ENCODE measurements at places on chromosomes 12 and 14.

GRCh38 chr12:56143217-56143616, 9.2 kb upstream of the MYL6B start:
- DNase-seq, result no peak

- no peak for DNase-seq
Observed at GRCh38 chr14:24156840-24157239, 4.2 kb upstream of the IRF9 start.

DNA sequence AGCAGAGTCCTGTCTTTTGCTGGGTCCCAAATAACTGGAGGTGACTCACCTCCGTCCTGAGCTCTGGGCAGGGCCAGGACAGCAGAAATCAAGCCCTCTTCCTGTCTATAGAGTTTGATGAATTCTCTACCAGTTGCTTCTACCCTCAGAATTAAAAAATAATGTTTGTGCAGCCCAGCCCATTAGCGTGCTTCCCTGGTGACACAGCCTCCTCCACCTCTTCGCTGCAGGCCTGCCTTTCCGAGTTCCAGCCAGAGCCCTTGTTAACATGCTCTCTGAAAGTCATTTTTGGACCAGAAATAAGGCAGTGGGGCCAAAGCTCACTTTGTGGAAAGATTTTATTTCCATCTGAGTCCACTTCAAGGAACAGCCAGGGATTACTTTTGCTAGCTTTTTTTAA, 94.0 kb downstream of the TBX5 start:
- DNase-seq, result peak; percentile 28

DNA sequence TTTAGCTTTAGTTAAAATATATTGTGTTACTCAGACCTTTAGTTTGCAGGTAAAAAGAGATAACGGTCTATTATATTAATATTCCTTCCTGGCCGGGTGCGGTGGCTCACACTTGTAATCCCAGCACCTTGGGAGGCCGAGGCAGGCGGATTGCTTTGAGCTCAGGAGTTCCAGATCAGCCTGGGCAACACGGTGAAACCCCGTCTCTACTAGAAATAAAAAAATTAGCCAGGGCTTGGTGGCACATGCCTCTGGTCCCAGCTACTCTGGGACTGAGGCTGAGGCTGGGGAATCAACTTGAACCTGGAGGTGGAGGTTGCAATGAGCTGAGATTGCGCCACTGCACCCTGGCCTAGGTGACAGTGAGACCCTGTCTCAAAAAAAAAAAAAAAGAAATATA, 13.2 kb upstream of the EID3 start:
- no peak for DNase-seq

- no peak for DNase-seq
Observed at GRCh38 chr12:95767703-95768102, 22.9 kb downstream of the NTN4 start.

- no peak for DNase-seq
Observed at GRCh38 chr14:103550451-103551337, 11.8 kb downstream of the BAG5 start.

GRCh38 chr12:94165138-94165537, 16.8 kb downstream of the PLXNC1 start:
- no peak for DNase-seq

- DNase-seq, result no peak
Observed at GRCh38 chr12:3631272-3631637, 121.7 kb downstream of the CRACR2A start.

DNA sequence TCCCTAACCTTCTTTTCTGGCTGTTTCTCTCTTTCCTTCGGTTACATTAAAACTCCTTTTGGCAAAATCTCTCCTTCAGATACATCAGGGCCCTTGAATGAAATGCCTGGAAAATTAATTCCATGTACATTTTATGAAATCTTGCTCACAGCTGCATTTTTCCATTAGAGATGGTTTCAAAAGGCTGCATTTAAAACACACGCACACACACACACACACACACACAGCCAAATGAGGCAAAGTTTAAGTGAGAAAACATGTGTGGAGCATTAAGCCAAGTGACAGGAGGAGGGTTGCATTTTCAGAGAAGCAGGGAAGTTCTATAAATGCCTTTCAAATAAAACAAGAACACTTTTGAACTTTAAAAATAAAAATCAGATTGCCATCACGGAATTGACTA, 216.4 kb downstream of the LRIG3 start:
- no peak for DNase-seq

GRCh38 chr12:94676031-94676641, 25.8 kb upstream of the TMCC3 start:
- DNase-seq, result no peak

GRCh38 chr12:13007496-13008233, 7.6 kb upstream of the HEBP1 start:
- DNase-seq, result no peak

GRCh38 chr12:117380083-117380482, 18.7 kb upstream of the NOS1 start:
- DNase-seq, result peak; percentile 30

DNA sequence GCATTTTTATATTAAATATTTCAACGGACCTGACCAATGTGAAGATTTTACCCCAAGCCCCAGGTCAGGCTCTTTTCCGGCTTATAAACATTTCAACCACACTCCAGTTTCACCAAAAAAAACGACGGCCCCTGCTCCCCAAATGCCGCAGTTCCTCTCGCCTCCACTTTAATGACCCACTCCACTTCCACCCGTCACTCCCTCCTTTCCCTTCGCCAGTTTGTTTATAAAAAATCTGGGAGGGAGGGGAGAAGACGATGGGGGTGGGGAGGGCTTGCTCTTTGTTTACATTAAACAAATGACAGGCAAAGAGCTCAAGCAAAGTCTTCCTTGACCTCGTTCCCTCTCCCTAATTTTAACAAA, 5.4 kb downstream of the SIX6 start:
- no peak for DNase-seq

GRCh38 chr12:76927170-76927784, 48.5 kb upstream of the CSRP2 start:
- peak; percentile 13 for DNase-seq

DNA sequence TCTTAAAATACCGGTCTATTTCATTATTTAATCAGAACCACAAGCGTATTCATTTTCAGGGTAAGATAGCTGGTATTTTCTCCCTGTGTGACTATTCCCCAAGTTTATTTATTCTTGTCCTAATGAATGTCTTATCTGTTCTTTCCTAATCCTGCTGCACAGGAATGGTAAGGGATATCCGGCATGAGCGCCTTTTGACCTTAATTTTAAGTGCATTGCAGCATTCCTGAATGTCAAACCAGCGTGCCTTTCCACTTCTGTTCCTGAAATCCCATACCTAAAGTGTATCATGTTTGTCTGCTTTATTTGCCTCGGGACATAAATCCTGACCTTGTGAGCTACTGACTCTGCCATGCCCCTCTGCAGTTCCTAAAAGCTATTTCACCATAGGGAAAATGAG, 1713.2 kb upstream of the FLRT2 start:
- peak; percentile 36 for DNase-seq

GRCh38 chr12:27555925-27556778, 32.1 kb downstream of the PPFIBP1 start:
- peak; percentile 34 for DNase-seq

- no peak for DNase-seq
Observed at GRCh38 chr14:105527826-105528585, 1.6 kb downstream of the TMEM121 start.

DNA sequence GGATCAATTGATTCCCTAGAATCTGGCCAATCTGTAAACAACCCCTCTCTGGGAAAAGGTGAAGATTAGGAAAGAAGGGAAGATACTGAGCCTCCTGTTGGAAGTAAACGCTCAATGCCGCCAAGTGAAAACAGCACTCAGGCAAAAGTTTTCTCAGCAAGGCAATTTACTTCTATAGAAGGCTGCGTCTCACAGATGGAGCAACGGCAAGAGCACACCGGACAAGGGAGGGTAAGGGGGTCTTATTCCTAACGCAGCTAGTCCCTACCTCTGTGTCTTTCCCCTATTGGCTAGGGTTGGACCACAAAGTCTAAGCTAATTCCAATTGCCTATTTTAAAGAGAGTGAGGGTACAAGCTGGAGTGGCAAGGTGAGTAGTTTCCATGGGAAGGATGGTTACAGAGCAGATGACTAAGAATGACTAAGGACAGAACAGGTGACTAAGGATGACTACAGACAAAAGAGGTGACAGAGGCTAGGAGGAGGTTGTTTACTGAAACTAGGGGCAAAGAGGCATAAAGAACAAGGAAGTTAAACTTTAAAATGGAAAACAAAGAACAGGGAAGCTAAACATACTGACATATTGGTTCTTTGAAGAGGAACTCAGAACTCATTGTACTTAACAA, 5.6 kb upstream of the TTC9 start:
- DNase-seq, result no peak

DNA sequence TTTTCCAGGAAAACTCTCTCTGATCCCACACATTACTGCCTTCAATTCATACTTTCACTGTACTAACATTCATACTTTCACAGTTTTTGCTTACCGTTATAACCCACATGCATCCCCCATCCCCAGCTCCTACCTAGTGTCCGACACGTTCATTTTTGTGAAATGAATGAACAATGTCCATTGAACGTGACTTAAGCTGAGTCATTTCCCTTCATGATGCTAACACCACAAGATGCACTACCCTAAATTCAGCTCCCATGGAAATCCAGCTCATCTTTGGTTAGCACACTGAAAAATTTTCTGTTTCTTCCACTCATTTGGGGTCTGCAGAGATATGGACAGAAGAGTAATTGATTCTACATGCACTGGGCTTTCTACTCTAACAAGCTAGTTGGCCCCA, 84.7 kb downstream of the GALNT4 start:
- peak; percentile 52 for DNase-seq

- DNase-seq, result no peak
Observed at GRCh38 chr12:44881197-44881596, 5.1 kb upstream of the NELL2 start.

- no peak for DNase-seq
Observed at GRCh38 chr14:88463318-88463717, 77.9 kb downstream of the SPATA7 start.

GRCh38 chr12:27343255-27344000, 10.8 kb downstream of the BMAL2 start:
- DNase-seq, result peak; percentile 91

DNA sequence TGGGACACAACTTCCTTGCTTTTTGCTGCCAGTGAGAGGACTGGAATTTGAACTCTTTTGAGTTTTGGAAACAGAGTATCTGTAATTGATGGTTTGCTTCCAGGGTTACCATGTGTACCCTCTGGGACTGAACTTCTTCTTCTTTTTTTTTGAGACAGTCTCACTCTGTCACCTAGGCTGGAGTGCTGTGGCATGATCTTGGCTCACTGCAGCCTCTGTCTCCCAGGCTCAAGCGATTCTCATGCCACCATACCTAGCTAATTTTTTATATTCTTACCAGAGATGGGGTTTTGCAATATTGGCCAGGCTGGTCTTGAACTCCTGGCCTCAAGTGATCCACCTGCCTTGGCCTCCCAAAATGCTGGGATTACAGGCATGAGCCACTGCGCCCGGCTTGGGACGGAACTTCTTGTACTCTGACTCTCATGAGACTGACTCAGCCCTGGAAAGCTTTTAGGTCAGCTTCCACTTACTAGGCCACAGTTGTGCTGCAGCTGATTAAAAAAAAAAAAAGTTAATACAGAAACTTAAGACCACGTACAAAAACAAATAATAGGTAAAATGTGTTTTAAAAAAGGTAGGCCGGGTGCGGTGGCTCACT, 15.8 kb downstream of the SEL1L start:
- DNase-seq, result no peak

DNA sequence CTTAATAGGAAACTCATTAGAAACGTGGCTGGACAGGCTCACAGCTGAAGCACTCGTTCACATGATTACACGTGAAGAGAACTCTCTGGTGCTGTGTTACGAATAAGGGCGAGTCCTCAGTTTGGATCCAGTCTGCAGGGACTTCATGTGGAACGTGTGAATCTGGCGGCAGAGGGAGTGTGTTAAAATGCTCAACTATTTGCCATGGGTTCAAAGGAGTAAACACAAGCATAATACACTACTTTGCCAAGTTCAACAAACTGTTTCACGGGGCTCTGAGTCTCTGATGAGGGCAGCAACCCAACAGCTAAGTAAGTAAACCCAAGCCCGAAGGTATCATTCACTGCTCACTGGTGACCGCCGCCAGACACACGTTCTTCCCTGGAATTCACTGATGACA, 42.4 kb downstream of the NUAK1 start:
- DNase-seq, result no peak

DNA sequence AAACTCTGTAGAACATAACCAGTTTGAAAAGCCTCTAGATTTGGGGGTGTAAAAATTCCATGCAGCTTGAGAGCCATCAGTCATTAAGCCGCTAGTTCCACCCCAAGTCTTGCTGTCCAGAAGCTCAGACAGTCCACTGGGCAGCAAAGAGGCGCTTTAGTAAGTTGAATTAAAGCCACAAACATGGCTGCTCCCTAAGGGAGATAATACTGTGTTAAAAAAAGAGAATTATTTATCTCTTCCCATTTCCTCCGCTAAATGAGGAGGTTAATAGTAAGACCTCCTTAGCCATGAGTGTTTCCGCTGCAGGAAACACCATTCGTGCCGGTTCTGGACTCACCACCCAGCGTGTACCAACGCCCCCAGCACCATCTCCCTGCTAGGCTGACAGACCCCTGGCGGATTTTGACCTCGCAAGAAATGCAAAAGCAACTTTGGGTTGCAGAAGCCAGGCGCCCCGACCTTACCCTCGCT, 536 bp downstream of the TM7SF3 start:
- DNase-seq, result peak; percentile 12

DNA sequence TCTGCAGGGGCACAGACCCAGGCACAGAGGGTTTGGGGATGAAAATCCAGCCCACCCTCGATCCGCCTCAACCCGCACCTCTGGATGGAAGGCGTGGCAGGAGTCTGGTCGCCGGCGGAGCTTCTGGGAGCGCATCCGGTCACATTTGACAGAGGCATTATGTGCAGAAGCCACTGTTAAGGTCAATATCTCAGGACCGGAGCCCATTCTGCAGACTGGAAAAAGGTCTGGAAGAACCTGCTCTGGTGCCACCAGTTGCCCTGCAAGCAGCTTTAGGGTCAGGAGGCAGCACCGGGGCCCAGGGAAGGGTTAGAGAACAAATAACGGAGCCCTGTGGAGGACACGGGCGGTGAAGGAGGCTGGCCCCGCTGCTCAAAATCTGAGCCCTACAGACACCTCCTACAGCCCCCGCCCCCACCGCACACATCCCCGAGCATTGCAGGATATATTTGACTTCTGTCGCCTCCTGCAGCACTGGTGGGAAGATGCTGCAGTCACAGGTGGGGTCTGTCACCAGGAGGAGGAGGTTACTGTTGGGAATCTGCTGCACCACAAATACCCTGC, 25.1 kb upstream of the LRTM2 start:
- no peak for DNase-seq

GRCh38 chr12:3117144-3117581, 40.0 kb downstream of the TSPAN9 start:
- peak; percentile 47 for DNase-seq

- no peak for DNase-seq
Observed at GRCh38 chr12:90745211-90745610, 209.8 kb downstream of the CCER1 start.

DNA sequence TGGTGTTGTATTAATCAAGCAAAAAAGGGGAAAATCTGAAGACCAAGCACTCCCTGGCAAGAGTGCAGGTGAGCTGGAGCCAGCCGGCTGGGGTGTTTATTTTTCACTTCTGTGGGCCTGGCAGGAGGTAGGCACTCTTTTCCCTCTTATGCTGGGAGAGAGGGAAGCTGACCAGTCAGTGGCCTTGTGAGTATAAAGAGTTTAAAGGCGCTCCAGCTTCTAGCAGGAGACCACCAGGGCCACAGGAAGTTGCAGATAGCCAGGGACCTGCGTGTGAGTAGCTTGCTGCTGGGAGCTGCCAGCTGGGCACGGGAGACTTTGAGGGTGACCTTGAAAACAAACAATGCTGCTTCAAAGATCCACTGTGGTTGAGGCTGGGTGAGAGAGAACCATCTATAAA, 217.4 kb upstream of the PWP1 start:
- no peak for DNase-seq

- DNase-seq, result peak; percentile 30
Observed at GRCh38 chr14:34098045-34098984, 147.4 kb upstream of the EGLN3 start.
